ENCODE measurements at places on chromosomes 11 and 22.

- no peak for DNase-seq
These were observed 62.7 kb downstream of the CSTPP1 start for GRCh38 chr11:46999217-46999616.

DNA sequence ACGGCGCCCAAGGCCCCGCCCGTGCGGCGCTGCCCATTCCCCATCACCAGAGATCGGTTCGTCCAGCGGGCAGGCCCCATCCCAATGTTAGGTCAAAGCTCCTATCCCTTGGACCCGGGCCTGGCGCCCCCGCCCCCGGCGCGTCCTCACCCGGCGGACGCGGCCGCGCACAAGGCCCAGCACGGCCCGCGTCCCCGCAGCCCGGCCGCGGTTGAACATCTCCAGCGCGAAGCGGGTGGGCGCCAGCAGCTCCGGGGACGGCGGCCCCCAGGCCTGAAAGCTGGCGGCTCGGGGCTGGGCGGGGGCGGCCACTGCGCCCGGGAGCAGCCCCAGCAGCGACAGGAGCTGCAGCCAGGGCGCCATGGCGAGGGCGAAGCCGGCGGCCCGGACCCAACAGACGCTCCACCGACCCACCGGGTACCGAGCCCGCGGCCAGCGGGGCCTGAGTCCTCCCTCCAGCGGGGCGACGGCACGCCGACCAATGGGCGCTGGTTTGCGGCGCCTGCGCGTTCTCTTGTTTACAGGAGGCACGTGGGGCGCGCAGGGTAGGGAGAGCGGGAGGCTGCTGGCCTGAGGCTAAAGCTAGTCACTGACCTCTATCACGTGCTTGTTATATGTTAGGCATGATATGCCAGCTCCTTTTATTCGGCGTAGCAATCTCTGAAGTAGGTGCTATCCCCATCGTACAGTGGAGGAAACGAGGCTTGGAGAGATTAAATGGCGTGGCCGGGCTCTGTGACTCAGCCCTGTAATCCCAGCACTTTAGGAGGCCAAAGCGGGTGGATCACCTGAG lies at the start of gene CTSF:
Gene CTSF (minus strand): TSS at position 483 of the 793 bp plus-strand sequence. CDS start 120 bp downstream, at position 363.
- peak; percentile 79 for DNase-seq

DNA sequence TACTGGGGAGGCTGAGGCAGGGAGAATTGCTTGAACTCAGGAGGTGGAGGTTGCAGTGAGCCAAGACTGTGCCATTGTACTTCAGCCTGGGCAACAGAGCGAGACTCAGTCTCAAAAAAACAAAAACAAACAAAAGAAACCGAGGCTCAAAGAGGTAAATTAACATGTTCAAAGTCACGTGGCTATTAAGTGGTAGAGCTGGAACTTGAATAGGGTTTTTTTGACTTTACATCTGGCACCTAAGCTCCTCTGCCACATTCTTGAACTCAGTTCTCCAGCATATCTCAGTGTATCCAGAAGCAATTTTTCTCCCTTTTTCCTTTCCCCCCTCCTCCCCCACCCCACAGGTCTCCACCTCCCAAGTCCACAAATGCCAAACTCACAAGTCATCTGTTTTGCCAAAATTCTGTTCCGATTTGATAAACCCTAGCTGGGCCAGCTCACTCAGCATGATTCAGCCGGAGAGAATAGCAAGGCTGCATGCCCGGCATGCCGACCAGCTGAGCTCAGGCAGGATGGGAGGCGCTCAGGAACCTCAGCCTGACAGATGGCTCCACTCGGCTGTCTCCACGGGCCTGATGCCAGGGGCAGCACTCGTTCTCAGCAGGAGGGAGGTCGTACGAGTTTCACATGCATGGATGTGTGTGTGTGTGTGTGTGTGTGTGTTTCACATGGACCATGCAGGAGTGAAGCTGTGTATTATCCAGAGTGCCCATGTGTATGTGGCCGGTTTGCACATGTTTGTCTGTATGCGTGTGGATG lies 63.2 kb upstream of the RRAS2 start:
- no peak for DNase-seq

DNA sequence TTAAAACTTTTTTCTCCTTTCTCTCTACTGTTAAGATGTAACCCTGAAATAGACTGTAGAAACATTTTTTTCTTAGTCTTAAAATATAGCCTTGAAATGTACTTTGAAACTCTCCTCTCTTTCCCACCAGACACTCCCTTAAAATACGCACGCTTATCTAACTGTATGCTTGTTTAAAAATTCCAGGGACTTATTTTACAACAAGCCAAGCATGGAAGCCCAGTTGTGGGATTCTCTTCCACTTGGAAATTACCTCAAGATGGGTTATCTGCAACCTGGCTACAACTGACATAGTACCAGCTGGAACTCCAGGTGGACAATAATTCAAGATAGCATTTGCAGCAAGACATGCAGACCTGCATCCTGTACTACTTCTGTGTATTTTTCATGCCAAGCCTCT lies 12.1 kb upstream of the CHORDC1 start:
- DNase-seq, result no peak

DNA sequence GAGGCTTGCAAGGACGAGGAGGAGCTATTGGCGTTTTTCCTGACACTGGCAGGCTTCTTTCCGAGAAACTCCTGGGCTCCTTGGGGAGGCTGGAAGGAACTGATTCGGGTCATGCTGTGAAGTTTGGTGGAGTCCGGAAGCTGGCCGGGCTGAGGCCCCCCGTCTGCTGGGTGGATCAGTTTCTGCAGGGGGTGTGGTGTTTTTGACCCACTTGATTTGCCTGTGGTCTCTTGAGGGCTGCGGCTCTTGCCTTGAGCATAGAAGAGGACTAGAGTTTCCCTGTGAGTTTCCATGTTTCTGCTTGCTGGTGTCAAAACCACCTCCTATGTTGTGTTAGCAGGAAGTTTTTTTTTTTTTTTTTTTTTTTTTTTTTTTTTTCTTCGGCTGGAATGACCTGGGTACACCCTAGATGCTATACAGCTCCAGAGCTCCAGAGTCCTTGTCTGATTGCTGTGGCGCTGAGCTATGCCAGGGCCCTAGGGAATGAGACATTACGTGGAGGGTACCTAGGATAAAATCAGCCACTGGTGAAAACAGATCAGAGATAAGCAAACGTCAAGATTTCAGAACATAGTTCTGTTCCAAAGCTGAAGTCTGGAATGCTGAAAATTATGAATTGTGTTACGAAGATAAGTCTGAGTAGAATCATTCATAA lies 728 bp downstream of the TBC1D22A start:
- peak; percentile 54 for DNase-seq

- no peak for DNase-seq
These were observed 15.6 kb downstream of the PISD start for GRCh38 chr22:31646186-31647019.

DNA sequence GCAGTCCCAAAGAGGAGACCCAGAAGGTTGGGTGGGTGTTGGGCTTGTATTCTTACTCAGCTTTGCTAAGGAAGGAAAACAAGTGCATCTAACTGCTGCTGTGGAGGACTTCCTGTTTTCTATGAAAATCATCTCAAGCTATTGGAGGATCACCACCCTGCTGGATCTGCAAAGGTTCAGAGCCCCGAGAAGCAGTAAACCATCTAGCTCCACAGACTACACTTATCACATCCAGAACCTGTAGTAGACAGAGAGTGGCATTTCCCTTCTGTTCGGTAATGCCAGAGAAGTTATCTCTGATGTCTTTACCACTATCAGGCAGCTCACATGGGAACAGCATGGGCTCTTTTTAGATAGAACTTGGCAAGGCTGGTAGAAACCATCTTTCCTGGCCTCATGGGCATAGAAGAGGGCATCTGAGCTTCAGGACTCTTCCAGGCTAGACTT lies 21.7 kb downstream of the KCNJ1 start:
- DNase-seq, result peak; percentile 22

DNA sequence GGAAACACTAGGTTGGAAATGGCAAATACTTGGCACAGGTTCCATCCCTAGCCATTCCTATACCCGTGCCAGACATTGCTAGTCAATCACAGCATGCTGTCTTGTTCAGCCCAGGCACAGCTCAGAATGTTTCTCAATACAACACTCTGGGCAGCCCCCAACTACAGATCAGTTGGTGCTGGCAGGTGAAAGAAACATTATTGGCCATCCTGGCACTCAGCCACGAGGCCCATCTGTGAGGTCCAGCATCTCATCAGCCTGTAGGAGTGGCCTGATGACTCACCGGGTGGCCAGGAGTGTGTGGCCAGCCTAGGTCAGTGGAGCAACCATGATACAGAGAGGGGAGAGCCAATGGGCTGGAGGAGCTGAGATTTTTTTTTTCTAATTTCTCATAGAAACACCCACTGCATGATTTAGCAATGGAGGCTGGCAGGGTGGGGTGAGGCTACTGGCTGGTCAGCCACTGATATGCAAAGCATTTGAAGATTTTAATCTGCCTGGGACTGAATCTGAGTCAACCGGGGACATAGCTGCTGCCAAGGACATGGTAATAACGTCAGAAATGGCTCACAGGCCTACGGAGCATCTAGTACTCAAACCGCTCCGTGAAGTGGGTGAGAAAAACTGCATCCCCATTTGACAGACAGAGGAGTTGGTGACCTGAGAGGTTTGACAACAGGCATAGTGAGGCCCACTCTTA lies 5.4 kb downstream of the MYO18B start:
- no peak for DNase-seq

GRCh38 chr11:128896356-128896755 lies 5.2 kb downstream of the KCNJ5 start:
- no peak for DNase-seq

DNA sequence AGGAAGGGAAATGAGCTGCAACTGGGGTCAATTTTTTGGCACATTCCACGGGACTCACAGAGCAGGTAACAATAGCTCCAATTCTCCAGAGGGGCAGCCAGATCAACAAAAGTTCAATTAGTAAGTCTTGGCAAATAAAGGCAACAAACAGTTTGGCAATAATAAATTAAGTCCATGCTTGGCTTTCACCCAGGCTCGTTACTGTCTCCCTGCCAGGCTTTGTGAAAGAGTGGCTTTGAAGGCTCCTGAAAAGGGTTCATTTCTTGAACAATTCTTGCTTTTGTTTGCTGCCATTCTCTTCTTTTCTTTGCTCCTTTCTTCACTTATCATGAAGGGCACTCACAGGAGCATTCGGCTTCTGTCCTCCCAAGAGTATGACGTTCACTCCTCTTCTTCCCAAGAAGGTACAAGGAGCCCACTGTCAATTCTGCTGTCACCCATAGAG lies 123.3 kb downstream of the APIP start:
- DNase-seq, result no peak

DNA sequence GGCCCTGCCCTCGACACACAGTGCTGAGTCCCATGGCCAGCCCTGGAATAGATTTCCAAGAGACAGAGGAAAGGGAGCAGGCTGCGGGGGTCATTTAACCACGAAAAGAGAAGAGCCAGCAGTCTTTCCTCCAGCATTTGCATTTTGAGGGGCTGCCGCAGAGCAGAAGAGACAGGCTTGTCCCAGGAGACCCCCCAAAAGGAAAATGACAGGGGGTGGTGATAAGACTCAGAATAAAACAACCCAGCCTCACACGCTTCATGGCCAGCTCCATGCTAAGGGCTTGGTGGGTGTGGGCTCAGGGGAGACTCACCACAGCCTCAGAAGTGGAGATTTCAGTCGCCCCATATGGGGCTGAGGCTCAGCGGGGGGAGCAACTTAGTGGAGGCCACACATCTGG lies 16.9 kb downstream of the TRIOBP start:
- DNase-seq, result no peak

- DNase-seq, result no peak
These were observed 37.3 kb downstream of the LARGE1 start for GRCh38 chr22:33882991-33883390.

DNA sequence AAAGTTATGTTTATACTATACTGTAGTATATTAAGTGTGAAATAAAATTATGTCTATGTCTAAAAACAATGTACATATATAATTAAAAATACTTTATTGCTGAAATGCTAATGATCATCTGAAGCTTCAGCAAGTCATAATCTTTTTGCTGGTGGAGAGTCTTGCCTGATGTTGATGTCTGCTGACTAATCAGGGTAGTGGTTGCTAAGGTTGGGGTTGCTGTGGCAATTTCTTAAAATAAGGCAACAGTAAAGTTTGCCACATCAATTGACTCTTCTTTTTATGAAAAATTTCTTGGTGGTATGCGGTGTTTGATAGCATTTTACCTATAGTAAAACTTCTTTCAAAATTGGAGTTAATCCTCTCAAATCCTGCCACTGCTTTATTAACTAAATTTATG lies 21.4 kb downstream of the INSC start:
- DNase-seq, result no peak

GRCh38 chr22:26898946-26899605 lies 241.7 kb downstream of the MIAT start:
- DNase-seq, result no peak

- DNase-seq, result no peak
These were observed 1260.9 kb downstream of the BRD1 start for GRCh38 chr22:48566741-48567140.

GRCh38 chr11:45354976-45355705 lies 69.0 kb upstream of the SYT13 start:
- DNase-seq, result peak; percentile 92

DNA sequence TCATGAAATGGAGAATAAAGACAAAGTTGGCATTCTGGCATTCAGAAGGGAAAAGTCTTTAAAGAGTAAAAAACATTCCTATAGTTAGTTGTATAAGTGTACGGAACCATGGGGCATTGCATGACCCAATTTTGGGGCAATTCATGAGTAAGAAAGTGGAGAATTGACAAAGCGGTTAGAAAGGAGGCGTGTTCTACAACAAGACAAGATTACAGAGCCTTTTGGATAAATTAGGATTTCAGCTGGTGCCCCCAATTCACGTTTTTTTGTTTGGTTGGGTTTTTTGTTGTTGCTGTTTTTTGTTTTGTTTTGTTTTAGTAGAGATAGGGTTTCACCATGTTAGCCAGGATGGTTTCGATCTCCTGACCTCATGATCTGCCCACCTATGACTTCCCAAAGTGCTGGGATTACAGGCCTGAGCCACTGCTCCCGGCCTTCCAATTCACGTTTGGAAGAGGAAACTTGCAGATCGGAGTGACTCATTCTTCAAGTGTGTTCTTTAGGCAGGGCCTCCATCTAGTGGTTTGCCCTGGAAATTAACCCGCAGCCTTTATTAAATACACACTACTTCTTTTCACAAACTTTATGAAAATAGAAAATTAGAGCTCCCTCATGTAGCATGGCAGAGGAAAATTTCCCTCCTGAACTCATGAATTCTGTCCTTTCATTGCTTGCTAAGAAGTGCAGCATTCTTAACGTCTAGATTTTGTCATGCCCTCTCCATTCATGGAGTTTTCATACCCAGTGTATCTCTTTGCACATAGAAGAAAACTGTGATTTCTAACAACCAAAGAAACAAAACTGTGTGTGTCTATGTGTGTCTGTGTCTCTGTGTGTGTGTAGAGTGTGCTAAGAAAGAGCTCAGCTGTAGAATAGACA lies 118.1 kb downstream of the BBOX1 start:
- no peak for DNase-seq

DNA sequence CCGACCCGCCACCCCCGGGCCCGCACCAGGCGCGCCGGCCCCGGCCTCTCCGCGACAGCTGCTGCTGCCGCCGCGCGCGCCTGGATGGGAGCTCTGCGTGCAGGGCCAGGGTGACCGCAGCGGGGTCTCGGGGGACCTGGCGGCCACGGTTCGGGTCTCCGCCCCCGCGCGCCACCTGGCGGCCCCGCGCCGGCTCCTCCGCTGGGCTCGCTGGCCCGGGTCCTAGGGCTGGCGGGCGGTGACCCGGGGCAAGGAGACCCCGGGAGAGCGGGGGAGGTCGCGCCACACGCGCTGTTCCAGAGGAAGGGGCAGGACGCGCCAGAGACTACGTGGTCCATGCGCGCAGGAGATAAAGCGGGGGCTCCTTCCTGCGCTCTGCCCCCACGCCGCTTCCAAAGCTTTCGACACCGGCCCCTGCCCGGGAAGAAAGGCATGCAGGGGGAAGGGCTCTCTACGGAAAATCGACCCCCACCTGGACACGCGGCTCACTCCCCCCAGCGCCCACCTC lies 562 bp downstream of the SHANK2 start:
- DNase-seq, result no peak

GRCh38 chr11:118605116-118605867 lies 2.1 kb upstream of the PHLDB1 start:
- DNase-seq, result no peak

Data from CD4-positive, alpha-beta T cell treated with Interleukin-10 for 1 hour (primary cell).